ENCODE measurements at places on chromosomes 6 and 20.

DNA sequence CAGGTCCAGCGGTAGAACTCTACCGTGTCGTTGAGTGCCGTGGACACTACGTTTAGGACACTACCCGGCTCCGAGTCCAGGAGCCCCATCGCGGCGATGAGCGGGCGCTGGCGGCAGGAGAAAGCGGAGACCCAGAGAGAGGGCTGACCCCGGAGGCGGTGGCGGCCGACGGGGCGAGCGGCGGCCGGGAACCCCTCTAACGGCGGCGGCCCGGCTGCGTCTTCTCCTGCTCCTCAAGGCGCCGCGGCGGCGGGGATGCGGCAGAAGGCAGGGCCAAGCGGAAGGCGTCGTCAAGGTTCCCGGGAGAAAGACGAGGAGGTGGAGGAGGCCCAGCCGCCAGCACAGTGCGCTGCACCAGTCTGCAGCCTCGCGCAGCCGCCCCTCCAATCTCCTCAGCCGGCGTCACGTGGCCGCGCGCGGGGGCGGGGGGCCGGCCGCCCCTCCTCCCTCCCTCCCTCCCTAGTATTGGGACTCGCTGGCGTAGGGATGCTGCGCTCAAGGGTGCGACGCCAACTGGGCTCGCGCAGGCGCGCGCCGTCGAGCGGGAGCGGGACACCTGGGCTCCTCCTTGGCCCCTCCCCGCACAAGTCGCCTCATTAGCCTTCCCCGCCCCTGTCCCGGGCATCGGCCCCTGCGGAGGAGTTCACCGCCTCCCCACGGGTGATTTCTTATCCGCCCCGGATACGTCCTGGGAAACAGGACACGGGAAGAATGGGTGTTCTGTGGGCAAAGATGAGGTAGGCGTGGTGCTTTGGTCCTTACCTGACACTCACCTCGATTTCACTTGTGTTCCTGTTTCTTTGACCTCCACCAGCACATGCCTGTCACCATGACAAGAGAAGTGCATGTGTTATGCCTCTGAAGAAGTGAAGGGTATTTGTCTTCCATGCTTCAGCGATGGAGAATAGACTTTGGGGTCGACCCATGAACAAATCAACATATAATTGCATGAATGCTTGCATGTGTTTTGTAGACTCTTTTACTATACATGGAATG is at the start of gene ELOVL4:
ELOVL4 (minus strand) TSS at position 363 of the 996 bp plus-strand sequence; CDS start at position 89, 274 bp downstream.
- peak; percentile 76 for DNase-seq

DNA sequence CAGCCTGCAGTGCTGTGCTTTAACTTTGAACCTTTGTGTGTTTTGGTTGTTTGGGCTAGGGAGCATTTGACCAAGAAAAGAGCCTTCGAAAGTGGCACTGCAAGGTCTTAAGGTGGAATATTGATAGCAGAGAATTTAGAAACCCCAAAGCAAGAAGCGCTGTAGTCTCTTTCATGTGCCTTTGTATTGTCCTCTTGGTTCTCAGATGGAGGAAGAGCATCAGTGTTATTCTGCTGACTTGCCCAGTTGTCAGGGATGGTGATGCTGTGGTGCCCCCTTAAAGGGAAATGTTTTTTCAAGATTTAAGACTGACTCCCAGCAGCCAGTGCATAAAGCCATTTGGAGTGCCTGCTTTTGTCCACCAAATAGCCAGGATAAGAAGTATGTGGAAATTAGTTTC is 102.7 kb upstream of the INSM1 start:
- no peak for DNase-seq

DNA sequence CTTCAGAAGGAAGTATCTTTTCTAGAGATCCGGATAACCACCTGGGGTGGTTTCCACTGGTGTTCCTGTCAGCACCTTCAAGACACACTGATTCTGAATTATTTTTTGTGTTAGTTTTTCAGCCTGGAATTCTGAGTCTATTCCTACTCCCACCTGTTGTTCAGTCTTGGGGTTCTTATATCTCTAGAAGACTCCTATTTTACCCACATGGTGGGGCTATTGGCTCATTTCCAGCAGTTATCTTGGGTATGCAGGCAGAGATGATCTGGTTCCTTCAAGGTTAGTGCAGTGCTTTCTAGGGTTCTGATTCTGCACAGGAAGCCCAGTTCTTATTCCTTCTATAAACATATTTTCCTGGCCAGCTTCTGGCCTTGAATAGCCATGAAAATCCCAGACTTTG is 175.6 kb upstream of the PDE7B start:
- peak; percentile 62 for DNase-seq

GRCh38 chr6:72595812-72596211 is 26.1 kb upstream of the KCNQ5 start:
- DNase-seq = no peak

DNA sequence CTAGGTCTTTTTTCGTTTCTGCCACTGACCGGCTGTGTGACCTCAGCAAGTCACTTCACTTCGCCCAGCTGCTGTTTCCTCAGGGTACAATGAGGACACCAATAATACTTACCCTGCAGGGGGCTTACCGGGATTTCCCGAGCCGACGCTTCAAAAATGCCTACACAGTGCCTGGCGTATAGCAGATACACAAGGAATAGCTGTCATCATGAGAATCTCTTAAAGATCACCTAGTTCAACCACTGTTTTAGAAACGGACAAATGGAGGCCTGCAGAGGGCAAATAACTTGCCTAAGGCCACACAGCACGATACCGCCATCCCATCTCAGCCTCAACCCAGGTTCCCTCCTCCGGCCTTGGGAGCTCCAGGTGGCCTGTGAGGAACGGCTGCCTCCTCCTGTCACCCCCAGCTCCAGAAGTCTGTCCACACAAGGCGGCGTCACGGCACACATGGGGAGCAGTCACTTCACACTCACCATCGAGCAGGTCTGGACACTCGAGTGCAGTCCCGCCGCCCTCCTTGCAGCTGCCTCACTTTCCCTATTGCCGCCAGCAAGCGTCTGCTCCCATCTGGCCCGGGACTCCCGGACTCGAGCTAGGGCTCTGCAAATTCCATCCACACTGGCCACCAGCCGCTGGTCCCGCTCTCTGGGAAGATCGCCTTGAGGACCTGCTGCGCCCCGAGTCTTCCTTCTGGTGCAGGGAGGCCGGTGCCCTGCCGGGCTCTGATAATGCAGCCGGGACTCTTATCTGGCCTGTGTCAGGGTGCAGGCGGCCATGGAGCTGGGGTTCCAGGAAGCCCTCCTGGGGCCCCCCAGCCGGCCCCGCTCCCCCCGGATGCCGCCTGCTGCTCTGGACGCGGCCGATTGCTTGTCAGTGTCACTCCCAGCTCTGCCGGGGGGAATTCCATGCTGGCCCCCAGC is at the start of gene RIPOR3:
RIPOR3 (minus strand) TSS at position 893 of the 923 bp plus-strand sequence; CDS start at position 479, 414 bp downstream.
- no peak for DNase-seq

- DNase-seq = no peak
Measured at GRCh38 chr20:62686869-62687830, 21.5 kb upstream of the NTSR1 start.

DNA sequence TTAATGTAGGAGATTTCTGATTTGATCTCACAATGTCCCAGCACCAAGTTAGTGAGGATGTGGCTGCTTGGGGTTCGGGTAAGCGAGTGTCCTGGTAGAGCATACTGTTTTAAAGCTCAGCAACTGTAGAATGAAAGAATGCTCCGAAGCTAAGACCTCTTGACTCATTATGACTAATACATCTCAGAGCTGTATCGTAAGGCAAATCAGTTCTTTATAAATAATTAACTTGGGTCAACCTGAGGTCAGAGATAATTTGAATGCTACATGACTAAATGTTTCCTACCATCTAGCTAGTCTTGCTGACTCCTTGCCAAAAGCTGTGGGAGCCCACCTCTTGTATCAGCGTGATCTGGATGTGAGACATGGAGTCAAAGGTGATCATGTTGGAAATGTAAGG is 128.8 kb upstream of the PDE7B start:
- DNase-seq = no peak

GRCh38 chr6:90385759-90386313 is 89.2 kb upstream of the BACH2 start:
- no peak for DNase-seq

- DNase-seq = no peak
Measured at GRCh38 chr6:4153514-4153985, 18.2 kb upstream of the ECI2 start.

DNA sequence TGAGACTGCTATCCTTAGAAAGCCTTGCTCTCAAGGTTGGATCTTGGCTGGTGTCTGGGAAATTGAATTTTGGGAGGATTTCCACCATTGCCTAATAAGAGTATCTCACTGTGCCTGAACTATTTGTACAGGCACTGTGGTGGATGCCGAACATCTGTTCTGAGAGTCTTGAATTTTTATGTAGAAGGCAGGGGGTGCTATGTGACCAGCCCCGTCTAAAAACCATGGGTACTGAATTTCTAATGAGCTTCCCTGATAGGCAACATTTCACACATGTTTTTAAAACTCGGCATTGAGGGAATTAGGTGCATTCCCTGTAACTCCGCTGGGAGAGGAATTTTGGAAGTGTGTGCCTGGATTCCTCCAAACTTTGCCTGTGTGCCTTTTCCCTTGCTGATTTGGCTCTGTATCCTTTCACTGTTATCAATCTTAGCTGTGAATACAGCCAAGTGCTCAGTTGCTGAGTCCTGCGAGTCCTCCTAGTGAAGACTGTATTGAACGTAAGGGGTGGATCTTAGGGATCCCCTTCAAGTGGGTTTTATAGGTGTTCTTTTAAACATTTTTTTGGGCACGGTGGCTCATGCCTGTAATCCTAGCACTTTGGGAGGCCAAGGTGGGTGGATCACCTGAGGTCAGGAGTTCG is 27.6 kb upstream of the SCAF8 start:
- no peak for DNase-seq

GRCh38 chr6:33419580-33420490 is at the start of gene SYNGAP1:
TSS of gene SYNGAP1 (plus strand) at chr6:33420065. CDS start at chr6:33420265, 200 bp downstream.
- DNase-seq = peak; percentile 65

DNA sequence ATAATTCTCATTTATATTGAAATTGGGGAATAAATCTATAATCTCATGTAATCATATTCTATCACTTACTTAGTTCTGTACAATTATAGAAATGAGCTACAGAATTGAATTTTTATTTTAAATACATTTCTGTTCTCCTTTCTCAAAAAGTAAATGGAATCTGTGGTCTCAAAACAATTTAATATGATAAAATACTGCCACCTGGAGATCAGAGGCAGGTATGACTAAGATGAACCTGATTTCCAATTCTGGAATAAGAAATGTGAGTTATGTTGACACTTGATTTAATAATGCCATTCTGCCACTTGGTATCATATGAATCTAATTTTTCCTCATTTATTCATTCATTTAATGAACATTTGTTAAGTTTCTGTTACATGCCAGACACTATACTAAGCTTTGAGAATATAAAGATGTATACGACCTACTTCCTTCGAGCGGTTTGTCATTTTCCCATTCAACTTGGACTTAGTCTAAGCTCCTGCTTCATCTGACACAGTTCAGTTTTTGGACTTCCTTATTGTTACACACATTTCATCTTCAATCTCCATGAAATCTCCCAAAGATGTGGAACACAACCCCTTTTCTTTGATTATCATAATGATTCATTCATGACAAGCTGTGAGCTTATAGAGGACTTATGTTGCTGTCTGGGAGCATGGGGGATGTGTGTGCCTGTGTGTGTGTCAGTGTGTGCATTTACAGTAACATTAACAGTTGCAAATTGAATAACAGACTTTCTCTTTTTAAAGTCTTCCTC is 7.5 kb upstream of the CCDC28A start:
- peak; percentile 51 for DNase-seq

DNA sequence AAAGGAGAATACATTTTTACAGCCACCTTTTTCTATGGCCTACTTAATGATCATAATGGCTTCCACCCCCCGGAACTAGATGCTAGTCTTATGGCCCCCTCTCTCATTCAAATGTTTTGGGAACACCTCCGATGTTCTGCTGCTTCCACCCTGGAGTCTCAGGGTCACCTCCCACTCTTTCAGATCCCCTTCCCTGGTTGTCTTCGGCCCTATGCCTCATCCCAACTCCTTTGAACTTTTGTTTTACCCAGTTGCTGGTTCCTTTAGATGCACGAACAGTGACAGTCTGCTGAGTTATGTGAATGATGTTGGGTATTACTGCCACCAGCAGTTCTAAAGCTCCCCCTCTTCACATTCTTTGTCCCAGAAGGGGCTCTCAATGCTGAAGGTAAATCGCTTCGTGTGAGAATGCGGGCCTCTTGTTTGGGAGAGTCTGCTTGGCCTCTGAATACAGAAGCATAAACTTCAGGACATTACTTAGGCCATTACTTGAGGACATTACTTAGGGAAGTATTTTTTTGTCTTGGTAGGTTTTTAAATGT is 309.1 kb downstream of the SOX4 start:
- DNase-seq = no peak

GRCh38 chr6:111517965-111518364 is 34.9 kb upstream of the REV3L start:
- DNase-seq = no peak

Data from CD4-positive, alpha-beta T cell treated with Interleukin-17A for 1 hour (primary cell).